ENCODE measurements at places on chromosomes 6 and 20.

DNA sequence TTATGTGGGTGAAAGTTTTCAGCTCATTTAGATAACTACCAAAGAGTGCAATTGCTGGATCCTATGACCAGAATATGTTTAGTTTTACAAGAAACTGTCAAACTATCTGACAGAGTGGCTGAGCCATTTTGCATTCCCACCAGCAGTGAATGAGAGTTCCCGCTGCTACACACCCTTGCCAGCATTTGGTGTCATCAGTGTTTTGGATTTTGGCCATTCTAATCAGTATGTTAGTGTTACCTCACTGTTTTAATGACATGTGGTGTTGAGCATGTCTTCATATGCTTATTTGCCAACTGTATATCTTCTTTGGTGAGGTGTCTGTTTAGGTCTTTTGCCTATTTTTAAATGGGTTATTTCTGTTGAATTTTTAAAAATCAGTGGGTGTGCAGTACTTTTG is 120.9 kb downstream of the CFAP61 start:
- DNase-seq, result no peak

GRCh38 chr20:43514648-43514999 is 7.1 kb downstream of the L3MBTL1 start:
- no peak for DNase-seq

DNA sequence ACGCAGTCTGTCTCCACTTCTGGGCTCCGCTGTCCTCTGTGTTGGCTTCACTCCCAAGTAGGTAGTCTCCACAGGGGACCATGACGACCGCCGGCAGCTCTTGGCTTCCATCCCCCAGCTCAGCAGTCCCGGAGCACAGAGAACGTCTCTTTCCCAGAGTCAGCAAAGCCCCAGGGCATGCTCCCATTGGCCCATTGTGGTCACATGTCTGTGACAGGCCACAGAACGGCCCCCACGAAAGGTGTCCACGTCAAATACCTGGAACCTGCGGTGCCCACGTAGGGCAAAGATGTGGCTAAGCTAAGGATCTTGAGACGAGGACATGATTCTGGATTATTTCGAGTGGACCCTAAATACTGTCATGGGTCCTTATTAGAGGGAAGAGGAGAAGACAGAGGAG is 438.4 kb upstream of the SULF2 start:
- DNase-seq, result no peak

- no peak for DNase-seq
These were observed 16.9 kb upstream of the UQCC2 start for GRCh38 chr6:33728438-33728837.

DNA sequence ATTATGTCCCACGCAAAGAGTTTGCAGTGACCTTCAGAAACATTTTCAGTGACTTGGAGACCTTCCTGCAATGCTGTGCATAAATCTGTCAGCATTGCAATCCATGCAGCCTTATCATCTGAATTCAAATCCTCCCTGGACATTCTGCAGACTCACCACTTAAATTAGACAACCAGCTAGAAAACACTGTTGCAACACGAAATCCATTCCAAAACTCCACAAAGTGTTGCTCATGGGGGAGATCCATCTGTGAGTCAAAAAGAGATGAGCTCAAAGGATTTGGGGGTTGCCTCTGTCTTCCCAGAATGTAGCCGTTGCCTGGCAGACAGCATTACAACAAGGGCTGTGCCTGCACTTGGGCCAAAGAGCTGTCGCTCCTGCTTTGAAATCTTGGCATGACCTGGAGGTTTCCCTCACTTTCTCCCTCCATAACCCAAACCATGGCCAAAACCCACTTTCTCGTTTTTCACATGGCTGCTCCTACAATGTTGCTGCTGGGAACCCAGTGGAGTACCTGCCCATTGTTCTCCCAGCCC is 163.5 kb upstream of the CDYL start:
- DNase-seq, result no peak

DNA sequence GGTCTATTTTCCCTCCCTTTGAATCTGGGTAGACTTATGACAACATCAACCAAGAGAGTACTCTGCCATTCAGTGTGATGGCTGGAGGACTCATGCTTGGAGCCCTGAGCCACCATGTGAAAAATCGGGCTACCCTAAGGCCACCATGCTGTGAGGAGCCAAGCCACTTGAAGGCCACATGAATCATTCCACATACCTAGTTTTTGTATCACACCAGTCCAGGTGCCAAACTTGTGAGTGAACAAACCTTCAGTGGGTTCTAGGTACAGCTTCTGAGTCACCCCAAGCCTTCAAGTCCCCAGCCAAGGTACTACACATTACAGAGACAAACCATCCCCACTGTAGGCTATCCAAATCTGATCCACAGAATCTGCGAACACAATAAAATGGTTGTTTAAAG is 37.4 kb upstream of the E2F3 start:
- DNase-seq, result no peak

- DNase-seq, result no peak
These were observed 113.4 kb downstream of the ELOVL4 start for GRCh38 chr6:79833964-79834284.

- no peak for DNase-seq
These were observed 36.3 kb upstream of the GATA5 start for GRCh38 chr20:62511915-62512610.

GRCh38 chr6:2741756-2742155 is 9.0 kb downstream of the MYLK4 start:
- no peak for DNase-seq

- no peak for DNase-seq
These were observed 164.2 kb upstream of the TCF21 start for GRCh38 chr6:133724726-133725125.
